ENCODE measurements at places on chromosomes 16 and 17. TPM values are rescaled to one million over a fixed set of nuclear protein-coding genes. Genes with fewer than 3 reads are reported as not detected.
A peak's percentile ranks its signal among the peaks of the same experiment; 100 is the strongest.

DNA sequence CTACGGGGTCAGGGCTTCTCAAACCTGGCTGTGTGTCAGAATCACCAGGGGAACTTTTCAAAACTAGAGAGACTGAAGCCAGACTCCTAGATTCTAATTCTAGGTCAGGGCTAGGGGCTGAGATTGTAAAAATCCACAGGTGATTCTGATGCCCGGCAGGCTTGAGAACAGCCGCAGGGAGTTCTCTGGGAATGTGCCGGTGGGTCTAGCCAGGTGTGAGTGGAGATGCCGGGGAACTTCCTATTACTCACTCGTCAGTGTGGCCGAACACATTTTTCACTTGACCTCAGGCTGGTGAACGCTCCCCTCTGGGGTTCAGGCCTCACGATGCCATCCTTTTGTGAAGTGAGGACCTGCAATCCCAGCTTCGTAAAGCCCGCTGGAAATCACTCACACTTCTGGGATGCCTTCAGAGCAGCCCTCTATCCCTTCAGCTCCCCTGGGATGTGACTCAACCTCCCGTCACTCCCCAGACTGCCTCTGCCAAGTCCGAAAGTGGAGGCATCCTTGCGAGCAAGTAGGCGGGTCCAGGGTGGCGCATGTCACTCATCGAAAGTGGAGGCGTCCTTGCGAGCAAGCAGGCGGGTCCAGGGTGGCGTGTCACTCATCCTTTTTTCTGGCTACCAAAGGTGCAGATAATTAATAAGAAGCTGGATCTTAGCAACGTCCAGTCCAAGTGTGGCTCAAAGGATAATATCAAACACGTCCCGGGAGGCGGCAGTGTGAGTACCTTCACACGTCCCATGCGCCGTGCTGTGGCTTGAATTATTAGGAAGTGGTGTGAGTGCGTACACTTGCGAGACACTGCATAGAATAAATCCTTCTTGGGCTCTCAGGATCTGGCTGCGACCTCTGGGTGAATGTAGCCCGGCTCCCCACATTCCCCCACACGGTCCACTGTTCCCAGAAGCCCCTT lies 10.9 kb downstream of the STH start:
- no peaks in the 10 kb centered on the region for H3K4me1 ChIP-seq
- H3K27ac ChIP-seq = no peak overlapping the region

DNA sequence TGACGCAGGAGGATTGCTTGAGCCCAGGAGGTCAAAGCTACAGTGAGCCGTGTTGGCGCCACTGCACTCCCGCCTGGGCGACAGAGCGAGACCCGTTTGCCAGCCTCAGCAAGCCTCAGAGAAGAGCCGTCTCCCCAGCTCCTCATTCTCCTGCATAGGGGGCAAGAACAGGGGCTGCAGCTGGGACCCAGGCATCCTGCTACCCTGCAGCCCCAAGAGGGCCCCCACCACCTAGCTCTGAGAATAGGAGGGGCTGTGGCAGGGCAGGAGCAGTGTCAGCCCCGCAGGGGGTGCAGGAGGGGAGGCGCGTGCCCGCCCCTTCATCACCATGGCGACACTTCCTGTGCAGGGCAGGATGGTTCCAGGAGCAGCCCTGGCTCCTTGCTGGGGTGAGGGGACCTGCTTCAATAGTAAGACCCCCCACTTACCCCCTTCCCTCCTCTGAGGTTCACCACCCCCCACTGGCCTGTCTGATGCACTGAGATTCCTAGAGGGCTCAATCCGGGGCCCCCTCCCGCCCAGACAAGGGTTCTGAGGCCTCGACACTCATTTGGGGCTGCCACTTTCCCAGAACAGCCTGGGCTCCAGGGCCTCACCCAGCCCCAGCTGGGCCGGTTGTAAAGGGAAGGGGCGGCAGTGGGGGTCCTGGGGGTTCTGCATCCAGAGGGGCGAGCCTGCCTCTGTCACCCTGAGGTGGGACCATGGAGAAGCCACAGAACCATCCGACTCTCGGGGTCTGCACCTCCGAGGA lies 20.2 kb downstream of the VASN start:
- no peaks in the 10 kb centered on the region for H3K36me3 ChIP-seq
- no peak overlapping the region for H3K4me3 ChIP-seq
- H3K4me1 ChIP-seq = peaks cover 6% of the 10 kb centered on the region
- no peak overlapping the region for H3K27ac ChIP-seq
- DNase-seq = no peak
- H3K27me3 ChIP-seq = no peaks in the 10 kb centered on the region

- H3K27ac ChIP-seq = peak overlapping the region; percentile 65
- DNase-seq = peak; percentile 50
- no peak overlapping the region for H3K4me3 ChIP-seq
- peaks cover 11% of the 10 kb centered on the region for H3K4me1 ChIP-seq
Measured at GRCh38 chr17:13410874-13411273, 190.9 kb downstream of the HS3ST3A1 start.

GRCh38 chr17:74271281-74271680 lies 2.8 kb upstream of the DNAI2 start:
- no peak for DNase-seq
- no peak overlapping the region for H3K27ac ChIP-seq
- peaks cover 38% of the 10 kb centered on the region for H3K27me3 ChIP-seq
- H3K4me1 ChIP-seq = peaks cover 5% of the 10 kb centered on the region

- peaks cover 6% of the 10 kb centered on the region for H3K4me1 ChIP-seq
- peaks cover 15% of the 10 kb centered on the region for H3K27me3 ChIP-seq
- no peak overlapping the region for H3K4me3 ChIP-seq
- H3K27ac ChIP-seq = no peak overlapping the region
Measured at GRCh38 chr16:84234321-84235241, 5.2 kb downstream of the KCNG4 start.

GRCh38 chr17:38442548-38442947 lies 14.3 kb downstream of the ARHGAP23 start:
- peaks cover 9% of the 10 kb centered on the region for H3K4me1 ChIP-seq
- no peak overlapping the region for H3K27ac ChIP-seq
- DNase-seq = no peak

GRCh38 chr16:4097826-4098240 lies 18.4 kb downstream of the ADCY9 start:
- H3K27ac ChIP-seq = peak overlapping the region; percentile 58
- no peak overlapping the region for H3K4me3 ChIP-seq
- peak; percentile 31 for DNase-seq
- H3K4me1 ChIP-seq = peaks cover 38% of the 10 kb centered on the region

DNA sequence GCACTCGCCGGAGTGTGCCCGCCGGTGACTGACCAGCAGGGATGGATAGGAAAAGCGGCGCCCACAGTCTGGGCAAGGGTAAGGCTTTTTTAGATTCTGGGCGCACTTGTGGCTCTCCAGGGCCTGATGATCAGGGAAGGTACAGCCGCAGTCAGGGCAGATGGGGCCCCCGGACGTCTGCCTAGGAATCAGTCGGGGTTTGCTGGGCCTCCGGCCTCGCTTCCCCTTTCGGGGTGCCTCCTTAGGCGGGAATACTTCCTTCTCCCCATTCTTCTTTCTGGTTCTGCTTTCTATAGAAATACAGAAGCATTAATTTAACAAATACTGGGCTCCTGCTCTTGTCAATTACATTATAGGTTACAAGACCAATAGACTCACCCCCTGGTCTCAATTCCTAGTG lies 5.0 kb downstream of the ZNF689 start:
- H3K27ac ChIP-seq = no peak overlapping the region
- no peak for DNase-seq
- peaks cover 56% of the 10 kb centered on the region for H3K4me1 ChIP-seq
- no peak overlapping the region for H3K4me3 ChIP-seq
- no peaks in the 10 kb centered on the region for H3K36me3 ChIP-seq

- no peak for DNase-seq
- no peak overlapping the region for H3K27ac ChIP-seq
- H3K4me1 ChIP-seq = no peaks in the 10 kb centered on the region
Measured at GRCh38 chr17:19023209-19023999, 18.8 kb upstream of the FAM83G start.

DNA sequence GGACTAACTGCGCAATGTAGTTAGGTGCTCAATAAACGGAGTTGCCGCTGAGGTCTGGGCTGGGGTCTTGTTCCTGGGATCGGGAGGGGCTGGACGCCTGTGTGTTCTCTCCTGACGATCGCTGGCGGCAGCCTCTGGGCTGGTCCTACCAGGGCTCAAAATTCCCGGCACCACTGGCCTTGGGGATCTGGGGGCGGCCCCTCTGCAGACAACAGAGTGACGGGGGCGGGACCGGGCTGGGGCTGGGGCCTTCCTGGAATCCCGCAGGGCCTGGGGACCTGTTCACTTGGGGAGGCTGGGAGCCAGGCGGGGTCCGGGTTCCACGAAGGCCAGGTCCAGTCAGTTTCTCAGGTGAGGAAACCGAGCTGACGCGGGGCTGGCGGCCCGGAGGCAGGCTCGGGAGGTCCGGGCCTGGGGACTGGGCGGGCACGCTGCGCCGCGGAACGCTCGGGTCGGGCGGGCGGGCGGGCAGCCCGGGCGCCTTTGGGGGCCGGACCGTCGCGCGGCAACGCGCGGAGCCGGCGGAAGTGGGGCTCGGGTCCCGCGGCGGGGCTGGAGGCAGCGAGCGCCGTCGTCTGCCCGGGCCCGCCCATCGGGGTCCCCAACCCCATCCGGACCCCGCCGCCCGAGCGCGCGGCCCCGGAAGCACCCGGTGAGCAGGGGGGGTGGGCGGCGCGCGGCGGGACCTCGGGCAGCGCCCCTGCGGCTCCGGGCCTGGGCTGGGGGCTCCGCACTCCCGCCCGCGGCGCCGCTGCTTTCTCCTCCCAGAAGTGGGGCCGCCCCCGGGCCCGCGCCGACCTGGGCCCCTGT lies at the start of gene PIGQ:
PIGQ (plus strand) TSS at position 524 of the 810 bp plus-strand sequence. CDS start 4,107 bp downstream, outside the sequence.
- H3K4me1 ChIP-seq = peaks cover 37% of the 10 kb centered on the region
- peak within 1 kb of the TSS; percentile 67 for H3K27ac ChIP-seq
- no peaks in the 10 kb centered on the region for H3K27me3 ChIP-seq
- H3K36me3 ChIP-seq = no peaks in the 10 kb centered on the region

Gene PPY
- total RNA-seq = not detected
